SK-N-SH (cell line): ENCODE measurements at places on chromosomes 13 and 19.

DNA sequence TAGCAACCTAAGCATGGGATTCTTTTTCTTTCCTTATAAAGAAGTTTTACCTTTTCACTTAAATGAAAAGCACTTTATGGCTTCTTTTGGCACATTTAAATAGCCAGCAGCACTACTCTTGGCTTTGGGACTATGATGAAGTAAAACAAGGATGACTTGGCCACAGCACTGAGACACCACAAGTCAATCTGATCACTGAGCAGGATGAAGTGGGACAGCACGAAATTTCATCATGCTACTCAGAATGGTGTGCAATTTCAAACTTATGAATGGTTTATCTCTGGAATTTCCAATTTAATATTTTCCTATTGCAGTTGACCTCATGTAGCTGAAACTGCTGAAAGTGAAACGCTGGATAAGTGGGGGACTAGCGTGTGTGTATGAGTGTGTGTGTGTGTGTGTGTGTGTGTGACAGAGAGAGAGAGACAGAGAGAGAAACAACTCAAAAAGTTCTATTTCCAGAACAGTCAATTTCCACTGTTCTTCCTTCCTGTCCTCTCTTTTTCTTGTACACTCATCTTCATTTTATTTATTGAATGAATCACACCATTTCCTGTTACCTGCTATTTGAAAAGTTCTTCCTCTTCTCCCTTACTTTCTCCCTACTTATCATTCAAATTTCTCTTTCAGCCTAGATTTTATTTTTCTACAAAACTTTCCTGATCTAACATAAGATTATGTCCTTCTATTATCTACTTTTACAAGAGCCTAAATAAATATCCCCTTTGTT, 414.2 kb upstream of the MIR17HG start:
- H3K27me3 ChIP-seq: no peaks in the 10 kb centered on the region
- no peaks in the 10 kb centered on the region for H3K36me3 ChIP-seq
- H3K4me3 ChIP-seq: no peak overlapping the region
- no peak overlapping the region for H3K27ac ChIP-seq
- no peak for DNase-seq

DNA sequence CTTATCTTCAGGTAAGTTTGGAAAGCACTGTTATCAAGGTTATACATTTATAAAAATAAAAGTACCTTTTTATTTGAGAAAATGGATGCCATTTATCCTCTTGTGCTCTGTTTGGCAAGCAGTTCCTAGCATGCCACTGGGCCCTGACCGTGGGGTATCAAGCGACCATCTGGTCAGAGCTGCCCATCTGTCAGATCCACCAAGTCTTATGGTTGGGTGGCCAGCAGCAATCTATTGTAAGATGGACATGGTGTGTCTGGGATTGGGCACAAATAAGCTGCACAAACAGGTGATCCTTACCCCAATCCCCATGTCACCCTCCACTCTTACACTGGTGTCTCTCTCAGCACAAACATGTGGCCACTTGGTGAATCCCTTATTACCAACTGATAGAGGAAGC, 178.5 kb downstream of the DLEU7 start:
- no peaks in the 10 kb centered on the region for H3K27me3 ChIP-seq
- H3K36me3 ChIP-seq: no peaks in the 10 kb centered on the region
- H3K4me1 ChIP-seq: peaks cover 6% of the 10 kb centered on the region; the same call in 1 of the 2 replicates
- H3K27ac ChIP-seq: no peak overlapping the region
- H3K4me3 ChIP-seq: no peak overlapping the region
- no peak for DNase-seq

DNA sequence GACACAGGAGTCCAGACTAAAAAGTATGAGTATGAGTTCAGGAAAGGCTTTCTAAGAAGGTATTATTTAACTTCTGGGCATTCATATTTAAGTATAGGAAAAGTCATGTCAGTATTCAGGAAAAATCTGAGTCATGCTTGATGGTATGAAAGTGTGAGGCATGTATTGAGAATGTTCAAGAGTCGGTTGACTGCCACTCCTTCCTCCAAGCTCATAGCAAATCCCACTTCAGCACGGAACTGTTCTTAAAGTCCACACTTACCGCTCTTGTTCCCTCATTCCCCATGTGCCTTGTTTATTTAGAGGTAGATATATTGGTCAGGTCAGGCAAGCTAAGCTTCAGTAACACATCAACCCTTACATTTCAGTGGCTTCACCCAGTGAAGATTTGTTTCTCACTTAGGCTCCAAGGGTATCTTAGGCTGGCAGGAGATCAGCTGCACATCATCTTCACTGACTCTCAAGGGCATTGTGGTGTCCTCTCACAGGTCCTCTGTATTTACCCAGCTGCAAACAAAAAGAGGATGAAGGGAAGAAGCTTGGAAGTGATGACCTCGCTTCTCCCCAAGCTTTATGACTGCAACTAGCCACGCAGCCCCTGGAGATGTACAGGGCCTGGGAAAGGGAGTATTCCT, 1189.2 kb downstream of the EFNB2 start:
- H3K4me1 ChIP-seq: peaks cover 1% of the 10 kb centered on the region; the same call in 1 of the 2 replicates
- H3K36me3 ChIP-seq: no peaks in the 10 kb centered on the region
- H3K4me3 ChIP-seq: no peak overlapping the region
- no peak overlapping the region for H3K27ac ChIP-seq
- no peaks in the 10 kb centered on the region for H3K27me3 ChIP-seq

DNA sequence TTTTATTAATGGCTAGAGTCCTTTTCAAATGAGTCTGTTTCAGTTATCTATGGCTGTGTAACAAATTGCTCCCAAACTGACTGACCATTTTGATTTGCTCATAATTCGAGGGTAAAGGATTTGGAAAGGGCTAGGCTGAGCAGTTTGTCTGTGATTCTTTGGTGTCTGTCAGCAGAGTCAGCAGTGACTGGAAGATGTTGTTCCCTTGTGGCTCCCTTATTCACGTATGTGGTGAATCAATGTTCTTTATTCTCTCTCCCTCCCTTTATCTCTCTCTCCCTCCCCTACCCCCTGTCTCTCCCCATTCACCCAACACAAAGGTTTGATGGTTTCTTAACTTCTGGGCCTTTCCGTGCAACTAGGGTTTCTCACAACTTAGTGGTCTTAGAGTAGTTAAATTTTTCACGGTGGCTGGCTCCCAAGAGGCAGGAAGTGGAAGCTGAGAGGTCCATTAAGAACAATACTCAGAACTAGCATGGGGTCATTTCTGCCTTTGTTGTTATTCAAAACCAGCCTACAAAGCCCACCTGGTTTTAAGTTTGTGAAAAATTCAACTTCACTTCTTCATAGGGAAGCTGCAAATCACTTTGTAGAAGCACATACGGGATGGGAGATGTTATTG, 772.5 kb upstream of the SLITRK1 start:
- H3K27me3 ChIP-seq: no peaks in the 10 kb centered on the region
- no peak overlapping the region for H3K4me3 ChIP-seq
- no peaks in the 10 kb centered on the region for H3K4me1 ChIP-seq
- no peak for DNase-seq
- H3K27ac ChIP-seq: no peak overlapping the region

DNA sequence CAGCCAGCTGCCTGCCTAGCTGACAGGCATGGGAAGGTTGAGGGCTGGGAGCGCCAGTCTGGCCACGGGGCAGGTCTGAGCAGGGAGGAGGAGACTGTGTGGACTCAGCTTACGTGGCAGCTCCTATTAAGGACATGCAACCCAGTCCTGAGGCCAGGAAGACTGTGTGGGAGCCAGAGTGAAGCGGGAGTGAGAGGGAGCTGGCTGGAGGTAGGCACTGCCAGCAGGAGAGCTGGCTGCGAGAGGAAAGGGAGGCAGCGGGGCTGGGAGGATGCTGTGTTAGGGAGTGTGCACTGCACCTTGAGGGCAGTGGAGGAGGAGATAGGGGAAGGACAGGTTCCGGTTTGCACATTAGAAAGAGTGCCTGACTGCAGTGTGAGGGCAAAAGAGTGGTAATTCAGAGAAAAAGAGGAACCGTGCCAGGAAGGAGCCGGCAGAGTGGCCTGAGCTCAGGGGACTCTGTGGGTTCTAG, 99.2 kb downstream of the SLC7A1 start:
- H3K4me1 ChIP-seq: peaks cover 12% of the 10 kb centered on the region
- no peaks in the 10 kb centered on the region; the same call in 1 of the 2 replicates for H3K27me3 ChIP-seq
- no peaks in the 10 kb centered on the region for H3K36me3 ChIP-seq
- no peak for DNase-seq
- H3K4me3 ChIP-seq: no peak overlapping the region
- no peak overlapping the region for H3K27ac ChIP-seq

GRCh38 chr19:3778899-3779723, 7.1 kb downstream of the MATK start:
- no peaks in the 10 kb centered on the region for H3K36me3 ChIP-seq
- H3K4me1 ChIP-seq: no peaks in the 10 kb centered on the region
- no peak overlapping the region for H3K27ac ChIP-seq
- H3K4me3 ChIP-seq: no peak overlapping the region
- no peak for DNase-seq

GRCh38 chr13:100403675-100404074, 184.9 kb downstream of the GGACT start:
- no peak overlapping the region for H3K27ac ChIP-seq
- DNase-seq: no peak
- H3K36me3 ChIP-seq: peaks cover 26% of the 10 kb centered on the region

DNA sequence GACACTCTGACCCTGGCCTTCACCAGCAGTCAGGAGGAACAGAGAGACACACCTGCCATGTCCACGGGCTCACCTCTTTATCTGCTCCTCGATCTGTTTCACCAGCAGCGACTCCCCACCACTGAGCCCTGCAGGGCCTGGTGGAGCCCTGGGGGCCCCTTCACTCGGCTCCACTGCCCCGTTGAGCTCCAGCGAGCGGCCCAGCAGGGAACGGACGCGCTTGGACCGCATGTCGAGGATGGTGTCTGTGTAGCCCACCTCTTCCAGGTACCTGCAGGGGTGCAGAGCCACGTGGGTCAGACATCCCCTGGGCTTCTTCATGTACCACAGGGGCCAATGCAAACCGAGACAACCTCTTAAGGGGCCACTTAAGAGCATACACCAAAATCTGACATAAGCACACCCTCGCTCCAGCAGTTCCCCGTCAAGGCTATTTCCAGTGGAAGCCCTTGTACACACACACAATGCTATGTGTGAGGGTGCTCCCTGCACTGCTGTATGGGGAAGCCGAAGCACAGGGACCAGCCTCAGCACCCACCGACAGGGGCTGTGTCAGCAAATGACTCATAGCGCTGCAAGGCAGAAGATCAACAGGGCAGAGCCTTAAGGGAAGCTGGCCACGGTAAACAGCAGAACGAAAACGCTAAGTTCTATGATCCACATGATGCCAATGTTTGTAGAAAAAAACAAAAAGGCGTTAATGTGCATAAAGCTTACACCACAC, 12.7 kb upstream of the FKRP start:
- no peak for DNase-seq
- H3K36me3 ChIP-seq: peaks cover 29% of the 10 kb centered on the region
- H3K4me3 ChIP-seq: no peak overlapping the region
- no peak overlapping the region for H3K27ac ChIP-seq
- H3K27me3 ChIP-seq: no peaks in the 10 kb centered on the region

- H3K36me3 ChIP-seq: no peaks in the 10 kb centered on the region
- H3K27me3 ChIP-seq: no peaks in the 10 kb centered on the region
- no peak overlapping the region; the same call in 1 of the 2 replicates for H3K27ac ChIP-seq
- DNase-seq: no peak
These were observed 83.7 kb downstream of the AKAP11 start for GRCh38 chr13:42355491-42356183.

- no peaks in the 10 kb centered on the region for H3K4me1 ChIP-seq
- DNase-seq: no peak
- H3K27me3 ChIP-seq: no peaks in the 10 kb centered on the region
- H3K36me3 ChIP-seq: no peaks in the 10 kb centered on the region
- no peak overlapping the region for H3K4me3 ChIP-seq
- no peak overlapping the region for H3K27ac ChIP-seq
These were observed 519.9 kb downstream of the PCDH17 start for GRCh38 chr13:58151452-58151851.

GRCh38 chr19:18021121-18021755, 13.3 kb downstream of the ARRDC2 start:
- H3K4me3 ChIP-seq: no peak overlapping the region
- H3K36me3 ChIP-seq: no peaks in the 10 kb centered on the region
- no peaks in the 10 kb centered on the region for H3K27me3 ChIP-seq
- H3K4me1 ChIP-seq: peaks cover 16% of the 10 kb centered on the region

DNA sequence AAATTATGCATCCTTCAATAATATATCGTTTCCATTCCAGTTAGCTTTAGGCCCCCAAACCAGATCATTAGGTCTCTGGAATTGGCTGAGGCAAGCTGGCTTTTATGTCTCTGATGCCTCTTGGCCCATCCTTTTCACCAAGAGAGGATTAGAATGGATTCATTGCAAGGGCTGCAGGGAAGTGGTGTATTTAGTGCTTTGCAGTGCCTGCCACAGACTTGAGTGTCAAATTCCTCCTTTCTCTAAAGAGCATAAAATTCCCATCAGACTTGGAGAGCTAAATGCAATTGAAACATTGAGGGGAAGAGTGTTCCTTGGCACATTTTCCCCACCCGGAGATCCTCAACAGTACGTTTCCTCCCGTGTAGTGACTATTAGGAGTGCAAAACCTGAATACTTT, 302.6 kb downstream of the ATP8A2 start:
- H3K36me3 ChIP-seq: no peaks in the 10 kb centered on the region
- no peak overlapping the region for H3K4me3 ChIP-seq
- H3K27ac ChIP-seq: no peak overlapping the region
- no peaks in the 10 kb centered on the region for H3K27me3 ChIP-seq

- H3K27me3 ChIP-seq: no peaks in the 10 kb centered on the region
- no peaks in the 10 kb centered on the region for H3K4me1 ChIP-seq
These were observed 314.8 kb downstream of the PCDH17 start for GRCh38 chr13:57946361-57946760.

DNA sequence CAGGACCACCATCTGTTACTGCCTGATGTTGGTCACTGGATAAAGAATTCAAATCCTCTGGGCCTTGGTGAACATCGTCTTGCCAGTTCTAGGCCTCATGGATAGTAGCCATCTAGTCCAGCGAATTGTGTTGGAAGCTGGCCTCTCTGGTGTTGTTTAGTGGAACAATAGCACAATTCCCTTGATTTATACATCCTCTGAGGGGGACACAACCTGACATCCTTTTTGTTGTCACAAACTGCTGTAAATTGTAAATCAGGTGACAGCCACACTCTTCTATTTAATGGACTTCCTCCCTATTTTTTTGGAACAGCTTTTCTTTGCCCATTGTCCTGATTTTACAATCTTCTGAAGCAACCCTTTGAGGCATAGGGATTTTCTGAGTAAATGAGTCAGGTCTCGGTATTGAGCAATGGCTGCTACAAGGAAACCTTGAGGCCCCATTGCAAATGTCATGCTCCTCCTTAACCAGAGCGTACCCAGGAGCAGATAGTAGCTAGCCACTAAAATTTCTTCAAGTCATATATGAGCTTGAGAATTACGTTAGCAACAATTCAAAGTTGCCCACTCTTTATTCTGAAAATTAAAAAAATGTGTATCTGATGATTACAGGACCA, 263.3 kb downstream of the COG6 start:
- no peak overlapping the region for H3K27ac ChIP-seq
- no peaks in the 10 kb centered on the region for H3K36me3 ChIP-seq
- no peaks in the 10 kb centered on the region for H3K27me3 ChIP-seq
- DNase-seq: no peak
- no peaks in the 10 kb centered on the region; the same call in 1 of the 2 replicates for H3K4me1 ChIP-seq
- no peak overlapping the region for H3K4me3 ChIP-seq
